ENCODE measurements at places on chromosomes 4 and X.

DNA sequence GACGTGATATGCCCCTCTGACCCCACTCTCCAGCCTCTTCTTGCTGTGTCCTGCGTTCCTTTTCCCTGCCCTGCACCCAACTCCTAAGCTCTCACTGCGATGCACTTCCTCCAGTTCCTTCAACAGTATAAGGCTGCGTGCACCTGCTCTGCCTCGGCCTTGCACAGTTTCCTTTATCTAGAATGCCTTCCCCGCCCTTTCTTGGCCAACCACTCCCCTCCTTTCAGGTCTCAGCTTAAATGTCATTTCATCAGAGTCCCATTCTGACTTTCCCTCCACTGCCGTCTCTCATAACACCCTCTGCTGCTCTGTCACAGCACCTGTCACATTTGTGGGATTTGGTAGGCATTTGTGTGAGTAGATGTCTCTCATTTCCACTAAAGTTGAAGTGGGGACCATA, 58.4 kb upstream of the NEIL3 start:
- no peak for DNase-seq

DNA sequence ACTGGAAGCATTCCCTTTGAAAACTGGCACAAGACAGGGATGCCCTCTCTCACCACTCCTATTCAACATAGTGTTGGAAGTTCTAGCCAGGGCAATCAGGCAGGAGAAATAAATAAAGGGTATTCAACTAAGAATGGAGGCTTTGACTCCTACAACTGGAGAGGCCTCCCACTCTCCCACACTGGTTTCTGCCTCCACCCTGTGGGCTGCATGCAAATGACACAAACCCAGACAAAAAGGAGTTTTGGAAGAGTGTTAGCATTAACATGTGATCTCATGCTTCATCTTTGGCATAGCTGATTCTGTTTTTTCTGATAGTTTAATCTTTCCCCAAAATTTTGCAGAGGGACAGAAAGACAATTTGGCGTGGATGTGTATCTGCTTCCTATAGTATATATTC, 80.8 kb upstream of the IQCM start:
- DNase-seq, result no peak

DNA sequence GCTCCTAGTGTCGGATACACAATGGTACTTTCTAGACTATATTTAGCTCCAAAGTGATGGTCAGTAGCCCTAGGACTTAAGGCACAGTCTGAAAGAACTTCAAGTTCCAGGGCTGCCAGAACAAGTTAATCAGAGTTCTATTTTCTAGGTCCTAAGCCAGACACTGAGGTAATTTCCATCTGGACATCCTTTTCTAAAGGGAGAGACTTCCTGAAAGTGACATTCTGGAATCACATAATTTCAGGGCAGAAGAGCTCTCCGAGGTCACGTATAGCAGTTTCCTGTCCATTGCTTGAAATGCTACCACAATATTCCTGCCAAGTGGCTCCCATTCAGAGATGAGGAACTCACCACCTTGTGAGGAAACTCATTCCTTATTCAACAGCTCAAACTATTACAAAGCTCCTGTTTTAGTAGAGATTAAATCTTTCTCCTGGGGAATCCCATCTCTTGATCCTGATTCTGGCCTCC, 117.9 kb downstream of the COL25A1 start:
- no peak for DNase-seq

GRCh38 chrX:134692990-134693389, 34.7 kb upstream of the PLAC1 start:
- no peak for DNase-seq

DNA sequence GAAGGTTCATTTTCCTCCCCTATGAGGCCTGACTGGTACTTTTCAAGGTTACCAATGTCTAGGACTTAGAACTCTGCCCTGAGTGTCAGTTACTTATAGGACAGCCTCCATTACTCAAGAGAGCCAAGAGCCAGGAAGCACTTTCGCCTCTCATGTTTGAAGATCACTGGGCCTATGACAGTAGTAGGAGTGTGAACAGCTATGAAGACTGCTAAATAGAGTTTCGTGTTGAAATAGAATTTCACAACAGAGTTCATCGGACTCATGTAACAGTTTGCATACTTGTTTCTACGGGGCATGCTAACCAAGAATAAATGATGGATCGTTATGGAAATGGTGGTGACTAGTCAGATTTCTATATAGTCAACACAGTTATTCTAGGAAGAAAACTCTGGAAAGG, 97.8 kb upstream of the GPC4 start:
- DNase-seq, result no peak

GRCh38 chr4:16384576-16384975, 158.3 kb upstream of the TAPT1 start:
- no peak for DNase-seq

DNA sequence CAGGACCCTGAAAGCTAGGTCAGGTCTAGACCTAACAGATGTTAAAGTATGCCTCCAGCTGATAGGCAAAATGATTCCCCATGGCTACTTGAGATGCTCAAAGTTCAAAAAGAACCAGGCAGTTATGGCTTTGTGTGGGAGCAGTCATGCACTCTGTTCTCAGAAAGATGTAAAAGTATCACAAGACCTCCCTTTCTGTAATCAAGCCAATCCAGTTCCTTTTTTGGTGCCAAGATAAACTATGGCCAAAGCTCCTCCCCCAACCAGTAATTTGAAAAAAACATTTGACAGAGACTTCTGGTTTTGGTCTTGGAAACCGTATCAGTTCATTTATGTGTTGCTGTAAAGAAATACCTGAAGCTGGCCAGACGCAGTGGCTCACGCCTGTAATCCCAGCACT, 340.9 kb downstream of the CHIC1 start:
- DNase-seq, result no peak

DNA sequence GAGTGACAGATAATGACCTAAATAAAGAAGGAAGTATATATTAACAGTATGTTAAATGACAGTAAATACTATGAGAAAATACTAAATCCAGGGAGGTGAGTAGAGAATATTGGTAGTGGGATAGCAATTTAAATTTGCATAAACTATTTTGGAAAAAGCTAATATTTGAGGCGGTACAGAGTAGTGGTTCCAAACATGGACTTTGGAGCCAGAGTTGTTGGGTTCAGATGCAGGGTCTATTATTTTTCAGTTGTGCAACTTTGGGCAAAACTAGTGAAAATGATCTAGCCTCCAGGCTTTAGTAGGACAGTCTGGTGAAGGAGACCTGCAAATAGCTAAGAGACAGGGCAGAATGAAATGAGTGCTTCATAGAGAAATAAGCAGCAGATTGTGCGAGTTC, 84.8 kb upstream of the SOX3 start:
- DNase-seq, result no peak

DNA sequence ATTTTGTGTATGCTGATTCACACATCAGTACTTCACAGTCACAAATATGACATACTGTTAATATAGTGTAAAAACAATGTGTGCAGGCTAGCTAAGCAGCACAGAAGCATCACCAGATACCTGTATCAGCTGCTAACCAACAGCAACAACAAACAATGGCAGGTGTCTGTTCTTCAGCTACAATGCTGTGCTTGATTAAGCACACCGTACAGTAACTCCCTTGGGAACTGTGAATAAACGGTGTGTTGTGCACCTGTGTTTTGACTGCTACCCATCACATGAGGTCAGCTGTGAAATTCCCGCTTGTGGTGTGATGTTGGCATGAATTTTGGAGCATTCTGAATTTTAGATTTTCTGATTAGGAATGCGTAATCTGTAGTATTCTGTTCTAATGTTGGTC, 379.7 kb upstream of the FAT1 start:
- no peak for DNase-seq

Data from stimulated activated effector memory CD8-positive, alpha-beta T cell treated with anti-CD3 and anti-CD28 coated beads, Interleukin-12 subunit alpha, Interleukin-12 subunit beta, amount 100 ng/mL, for 72 hours (primary cell).